ENCODE measurements at places on chromosomes 3 and 15.

GRCh38 chr15:59249816-59250215 lies 43.2 kb downstream of the LDHAL6B start:
- DNase-seq = no peak

GRCh38 chr15:65333856-65334255 lies 29.4 kb downstream of the RNU5B-1 start:
- DNase-seq = no peak

GRCh38 chr3:55330756-55331155 lies 156.3 kb downstream of the WNT5A start:
- DNase-seq = no peak

DNA sequence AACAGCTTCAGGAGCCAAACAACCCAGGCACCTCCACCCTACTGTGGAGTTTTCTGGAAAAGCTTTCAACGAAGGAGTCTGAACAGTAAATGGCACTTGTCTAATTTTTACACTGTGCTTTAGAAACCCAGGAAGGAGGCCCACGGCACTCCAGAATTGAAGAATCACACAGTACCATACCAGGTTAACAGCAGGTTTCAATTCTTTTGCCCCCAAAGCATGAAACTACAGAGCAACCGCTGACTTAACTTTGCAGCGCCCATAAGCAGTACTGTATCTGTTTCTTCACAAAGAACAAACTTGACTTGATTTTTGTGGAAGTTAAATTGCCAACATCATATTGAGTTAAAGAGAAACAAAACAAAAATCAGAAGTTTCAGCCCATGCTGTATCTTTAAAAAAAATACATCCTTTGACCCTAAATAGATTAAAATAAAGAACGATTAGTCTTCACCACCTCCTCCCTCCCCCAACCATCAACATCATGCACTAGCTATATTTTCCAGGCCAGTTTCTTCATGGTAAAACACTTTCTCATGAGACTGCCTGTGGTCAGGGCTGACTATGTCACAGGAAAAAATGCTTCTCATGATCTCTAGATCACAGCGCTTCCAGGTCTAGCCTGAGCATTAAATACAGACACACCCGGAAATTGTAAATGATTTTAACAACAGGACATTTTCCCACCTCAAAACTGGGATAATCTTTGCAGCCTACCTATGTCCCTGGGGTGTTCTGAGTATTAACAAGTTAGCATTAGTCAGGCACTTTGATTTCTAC lies 456.3 kb downstream of the FOXP1 start:
- no peak for DNase-seq

All from forelimb muscle (tissue), 1 donor.